T-helper 1 cell (primary cell): ENCODE measurements at places on chromosomes 1 and 21.

- no peak for DNase-seq
These were observed 221.2 kb downstream of the DISC1 start for GRCh38 chr1:231847612-231848397.

DNA sequence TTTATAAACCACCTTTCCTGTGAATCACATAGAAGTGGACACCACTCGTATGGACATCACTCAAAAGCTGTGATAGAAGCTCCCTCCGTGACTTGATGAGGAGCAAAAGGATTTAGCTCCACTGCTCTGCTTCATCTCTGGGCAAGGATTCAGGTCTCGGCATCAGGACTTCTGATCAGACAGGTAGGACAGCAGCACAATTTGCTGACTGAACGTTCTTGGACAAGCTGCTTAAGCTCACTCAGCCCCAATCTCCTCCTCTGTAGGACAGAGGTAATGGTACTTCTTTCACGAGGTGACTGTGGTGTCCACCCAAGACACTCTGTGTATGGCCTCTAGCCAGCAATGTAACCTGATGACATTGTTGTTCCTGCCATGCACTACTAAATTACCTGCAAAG, 122.6 kb upstream of the AJAP1 start:
- no peak for DNase-seq

DNA sequence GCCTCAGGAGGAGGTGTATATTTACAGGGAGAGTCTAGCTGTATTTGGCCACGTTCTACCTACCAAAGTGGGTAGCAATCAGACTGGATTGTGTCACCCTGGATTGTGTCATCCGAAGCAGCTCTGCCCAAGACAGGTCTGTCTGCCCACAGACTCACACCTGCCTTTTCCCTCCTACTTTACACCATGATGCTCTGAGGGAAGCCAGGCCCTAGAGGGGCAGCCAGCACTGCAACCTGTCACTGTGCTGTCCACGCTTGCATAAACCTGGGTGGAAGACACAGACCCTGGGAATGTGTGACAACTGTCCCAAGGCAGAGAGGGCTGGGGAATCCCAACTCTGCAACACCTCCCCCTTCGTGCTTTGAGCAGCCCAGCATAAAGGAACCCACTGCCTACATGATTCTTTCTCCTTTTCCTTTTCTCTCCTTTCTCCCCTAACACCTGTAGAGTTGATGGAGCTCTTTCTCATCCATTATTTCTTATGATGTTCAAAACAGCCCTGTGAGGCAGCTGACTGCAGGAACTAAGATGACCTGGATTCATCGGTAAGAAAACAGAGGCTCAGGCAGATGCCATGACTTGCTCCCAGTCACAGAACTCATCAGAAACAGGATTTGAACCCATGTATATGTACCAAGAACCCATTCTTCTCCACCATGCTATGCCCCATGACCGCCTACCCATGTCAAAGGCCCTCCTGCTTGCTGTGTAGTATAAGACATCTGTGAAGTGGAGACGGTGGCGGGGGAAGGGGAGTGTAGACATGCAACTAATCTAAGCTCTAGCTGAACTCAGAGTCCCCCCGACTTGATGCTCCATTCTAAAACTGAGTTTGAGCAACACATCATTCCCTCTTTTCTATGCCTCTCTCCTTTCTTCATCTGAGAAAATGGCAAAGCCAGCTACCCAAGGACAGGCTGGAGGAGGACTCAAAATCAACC, 55.9 kb downstream of the ITPKB start:
- peak; percentile 32 for DNase-seq

DNA sequence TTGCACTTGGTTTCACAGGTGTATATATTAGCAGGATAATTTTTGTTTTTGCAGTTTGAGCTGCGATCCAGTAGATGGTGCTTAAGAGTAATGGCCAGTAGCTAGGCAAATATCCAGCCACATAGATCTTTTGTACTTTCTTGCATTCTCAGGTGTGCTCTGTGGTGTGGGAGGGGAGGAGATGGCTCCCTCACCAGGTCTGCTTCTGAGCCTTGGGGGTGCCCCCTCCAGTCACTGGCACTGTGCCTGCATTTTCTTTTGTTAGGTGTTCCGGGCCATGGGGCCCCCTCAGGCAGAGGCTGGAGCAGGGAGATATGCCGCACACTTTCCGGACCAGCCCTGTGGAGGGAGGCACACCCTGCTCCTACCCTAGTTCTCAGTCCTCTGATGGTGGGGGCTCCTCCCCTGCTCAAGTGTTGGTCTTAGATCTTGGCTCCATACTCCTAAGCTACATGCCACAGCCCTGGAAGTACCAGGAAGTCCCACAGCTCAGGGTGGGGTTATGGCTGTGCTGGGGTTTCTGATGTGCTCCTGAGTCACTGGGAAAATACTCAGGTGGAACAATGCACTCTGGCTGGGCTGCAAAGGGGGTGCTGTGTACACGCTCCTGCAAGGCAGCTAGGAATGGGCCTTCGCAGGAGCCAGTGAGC, 197.6 kb upstream of the DMRTA2 start:
- no peak for DNase-seq

DNA sequence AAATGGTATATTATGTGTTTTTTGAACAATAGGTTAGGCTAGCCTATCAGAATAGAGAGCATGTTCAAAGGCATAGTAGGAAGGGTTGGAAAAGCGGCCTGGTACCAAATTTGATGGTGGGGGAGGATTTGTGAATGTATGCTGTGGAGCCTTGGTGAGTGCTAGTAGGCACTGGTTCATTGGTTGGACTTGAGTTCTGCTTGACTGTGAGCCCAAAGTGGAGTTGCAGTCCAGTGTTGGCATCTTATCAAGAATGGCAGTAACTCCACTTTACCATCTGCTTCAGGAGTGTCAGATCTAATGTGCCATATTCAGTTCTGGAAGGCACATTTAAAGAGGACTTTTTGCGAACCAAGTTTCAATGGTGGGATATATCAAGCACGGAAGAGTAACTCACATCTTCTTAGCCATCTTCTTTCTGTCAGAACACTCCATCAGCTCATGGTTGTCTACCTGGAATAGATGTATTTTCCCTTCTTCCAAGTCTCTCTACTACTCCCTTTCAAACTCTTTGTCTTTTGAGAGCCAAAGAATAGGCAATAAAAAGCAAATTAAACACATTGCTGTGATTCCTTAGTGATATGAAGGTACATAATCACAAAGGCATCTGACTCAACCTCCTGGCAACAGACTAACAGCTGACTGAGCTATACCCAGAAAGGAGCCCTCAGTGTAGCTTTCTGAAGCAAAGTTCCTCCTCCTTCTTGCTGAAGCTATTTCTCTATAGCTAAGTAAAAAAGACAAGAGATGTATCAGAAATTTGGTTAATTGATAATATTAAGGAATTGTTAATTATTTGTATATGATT, 21.7 kb downstream of the LRRC8B start:
- DNase-seq, result no peak

GRCh38 chr1:8421721-8422120, 103.8 kb downstream of the SLC45A1 start:
- DNase-seq, result no peak

DNA sequence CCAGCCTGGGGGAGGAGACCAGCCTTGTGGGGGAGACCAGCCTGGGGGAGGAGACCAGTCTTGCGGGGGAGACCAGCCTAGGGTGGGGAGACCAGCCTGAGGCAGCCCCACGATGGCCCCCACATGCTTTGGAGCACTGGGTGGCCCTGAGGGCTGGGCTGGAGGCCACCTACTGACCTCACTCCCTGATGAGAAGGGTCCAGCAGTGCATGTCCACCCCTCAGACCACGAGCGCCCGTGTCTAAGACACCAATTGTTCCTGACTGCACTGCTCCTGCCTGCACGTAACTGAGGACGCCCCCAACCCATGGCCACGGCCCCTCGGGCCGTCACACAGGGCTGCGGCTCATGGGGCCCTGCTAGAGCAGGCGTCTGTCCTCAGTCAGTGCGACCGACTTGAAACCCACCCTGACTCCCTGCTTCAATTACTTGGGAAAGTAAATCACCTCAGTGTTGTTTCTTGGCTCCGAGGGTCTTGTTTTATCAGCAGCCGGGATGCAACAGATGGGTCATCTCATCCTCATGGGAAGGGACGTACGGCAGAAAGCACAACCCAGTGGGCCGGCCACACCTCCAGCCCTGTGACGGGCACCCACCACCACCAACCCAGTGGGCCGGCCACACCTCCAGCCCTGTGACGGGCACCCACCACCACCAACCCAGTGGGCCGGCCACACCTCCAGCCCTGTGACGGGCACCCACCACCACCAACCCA, at the start of gene SPATC1L:
SPATC1L (minus strand) TSS at position 550 of the 715 bp plus-strand sequence. CDS start 1,643 bp downstream, outside the sequence.
- peak; percentile 41 for DNase-seq

DNA sequence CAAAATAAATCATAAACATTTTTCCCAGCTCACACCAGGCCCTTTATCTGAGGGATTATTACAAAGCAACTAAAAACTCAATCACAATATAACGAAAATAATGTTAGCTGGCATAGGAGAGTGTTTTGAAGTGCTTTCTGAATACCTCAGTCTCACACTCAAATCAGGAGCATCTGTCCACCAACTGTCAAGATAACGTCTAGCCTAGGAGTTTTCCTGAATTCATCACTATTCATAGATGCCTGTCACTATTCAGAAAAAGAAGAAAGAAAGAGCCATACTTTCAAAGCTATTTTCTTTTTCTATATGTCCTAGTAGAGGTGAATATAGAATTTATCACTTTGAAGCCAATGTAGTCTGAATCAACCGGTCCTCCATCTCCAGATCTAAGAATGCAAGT, 127.0 kb downstream of the AKT3 start:
- no peak for DNase-seq
